ENCODE measurements at places on chromosomes 2 and 18. TPM values are rescaled to one million over a fixed set of nuclear protein-coding genes. Genes with fewer than 3 reads are reported as not detected.

MOCOS gene
- total RNA-seq = 0.18 TPM

CIB4 gene
- not detected for total RNA-seq

DTNA gene
- total RNA-seq = not detected

CLHC1 gene
- total RNA-seq = 11.3 TPM

OR6B2 gene
- total RNA-seq = not detected

TTN gene
- total RNA-seq = 11.0 TPM

EFEMP1 gene
- not detected for total RNA-seq

IL36A gene
- total RNA-seq = not detected

G6PC2 gene
- not detected for total RNA-seq

FAHD2B gene
- total RNA-seq = 20.5 TPM

POTEJ gene
- not detected for total RNA-seq

UGT1A3 gene
- total RNA-seq = not detected

FMNL2 gene
- total RNA-seq = 0.75 TPM

UNC80 gene
- total RNA-seq = not detected

CYP27C1 gene
- not detected for total RNA-seq

PTH2R gene
- total RNA-seq = not detected

DNER gene
- not detected for total RNA-seq

CHRND gene
- not detected for total RNA-seq

VIT gene
- not detected for total RNA-seq

All from activated naive CD4-positive, alpha-beta T cell treated with anti-CD3 and anti-CD28 coated beads, Interleukin-2, amount 10 ng/mL, durations not matched to agents 5 hours and 36 hours (primary cell).